ENCODE measurements at places on chromosomes 6 and 20.

- DNase-seq = no peak
Measured at GRCh38 chr20:16216914-16217230, 356.4 kb downstream of the KIF16B start.

GRCh38 chr6:168332020-168332419 is 12.4 kb upstream of the DACT2 start:
- no peak for DNase-seq

DNA sequence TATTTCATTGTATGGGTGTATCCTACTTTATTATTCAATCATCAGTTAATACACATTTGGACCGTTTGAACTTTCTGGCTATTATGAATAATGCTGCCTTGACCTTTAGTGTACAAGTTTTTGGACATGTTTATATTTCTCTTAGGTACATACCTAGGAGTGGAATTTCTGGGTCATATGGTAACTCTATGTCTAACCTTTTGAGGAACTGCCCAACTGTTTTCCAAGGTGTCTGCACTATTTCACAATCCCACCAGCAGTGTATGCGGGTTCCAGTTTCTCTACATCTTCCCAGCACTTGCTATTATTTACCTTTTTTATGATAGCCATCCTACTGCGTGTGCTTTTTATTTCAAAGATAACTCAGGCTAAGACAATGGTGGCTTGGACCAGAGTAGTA is 14.3 kb upstream of the SLC13A3 start:
- DNase-seq = no peak

GRCh38 chr20:3218307-3218988 is 9.2 kb downstream of the ITPA start:
- peak; percentile 75 for DNase-seq

DNA sequence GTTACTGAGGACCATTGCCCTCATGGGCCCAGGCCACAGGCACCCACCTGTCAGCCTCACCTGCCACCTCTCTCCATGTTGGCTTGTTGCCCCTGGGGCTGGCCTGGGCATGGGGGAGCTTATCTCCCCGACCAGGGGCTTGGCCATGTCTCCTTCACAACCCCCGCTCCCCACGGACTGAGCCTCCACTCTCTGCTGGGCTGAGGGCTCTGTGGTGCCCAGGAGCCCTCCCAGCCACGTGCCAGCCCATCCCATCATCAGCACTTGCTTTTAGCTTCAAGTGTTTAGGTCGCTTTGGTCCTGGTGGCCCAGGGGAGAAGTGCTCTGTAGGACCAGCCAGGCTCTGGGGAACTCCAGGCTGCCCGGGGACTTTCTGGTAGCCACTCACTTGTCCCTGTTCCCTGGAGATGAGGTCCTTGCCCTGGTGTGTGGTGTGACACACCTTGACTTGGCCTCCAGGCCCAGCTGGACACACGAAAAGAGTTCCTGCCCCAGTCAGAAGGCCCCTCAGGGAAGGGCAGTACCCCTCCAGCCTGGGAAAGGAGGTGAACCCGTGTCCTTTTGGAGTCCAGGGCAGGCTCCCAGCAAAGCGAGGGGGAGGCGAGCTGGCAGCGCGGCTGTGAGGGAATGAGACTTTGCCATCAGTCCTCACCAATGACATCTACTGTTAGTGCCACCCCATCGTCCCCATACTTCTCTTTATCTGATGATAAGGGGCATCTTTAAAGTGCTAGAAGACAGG is 352.6 kb downstream of the ZFAND3 start:
- DNase-seq = no peak

DNA sequence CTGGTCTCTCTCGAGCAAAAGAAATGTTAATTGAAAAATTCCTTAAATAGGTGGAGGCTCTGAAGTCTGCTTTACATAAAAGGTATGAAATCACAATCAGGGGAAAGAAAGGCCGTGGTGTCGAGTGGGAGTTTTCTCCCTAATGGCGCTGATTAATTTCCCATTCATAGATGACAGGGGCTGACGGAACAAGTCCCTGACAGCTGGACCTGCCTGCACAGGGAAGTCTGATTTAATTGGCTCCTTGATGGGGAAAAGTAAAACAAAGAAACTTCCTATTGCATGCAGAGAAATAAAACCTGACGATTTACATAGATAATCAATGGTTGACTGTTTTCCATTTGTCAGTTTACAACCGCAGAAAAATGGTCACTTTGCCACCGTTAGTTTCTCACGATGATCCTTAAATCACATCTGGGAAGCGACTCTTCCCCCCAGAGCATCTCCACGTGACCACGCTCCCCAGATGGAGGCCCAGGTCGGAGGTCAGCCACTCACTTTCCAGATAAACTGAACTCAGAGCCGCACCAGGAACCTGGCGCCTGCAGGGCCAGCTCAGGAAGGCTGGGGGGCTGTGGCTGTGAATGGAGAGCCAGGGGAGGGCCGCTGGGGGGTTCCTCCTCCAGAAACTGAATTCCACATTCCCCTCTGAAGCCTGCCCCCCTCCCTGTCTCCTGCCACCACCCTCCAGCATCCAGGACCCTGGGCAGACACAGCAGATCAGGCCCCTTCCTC is 55.3 kb downstream of the DLL1 start:
- DNase-seq = no peak

GRCh38 chr6:95133578-95133977 is 443.8 kb upstream of the MANEA start:
- DNase-seq = no peak

DNA sequence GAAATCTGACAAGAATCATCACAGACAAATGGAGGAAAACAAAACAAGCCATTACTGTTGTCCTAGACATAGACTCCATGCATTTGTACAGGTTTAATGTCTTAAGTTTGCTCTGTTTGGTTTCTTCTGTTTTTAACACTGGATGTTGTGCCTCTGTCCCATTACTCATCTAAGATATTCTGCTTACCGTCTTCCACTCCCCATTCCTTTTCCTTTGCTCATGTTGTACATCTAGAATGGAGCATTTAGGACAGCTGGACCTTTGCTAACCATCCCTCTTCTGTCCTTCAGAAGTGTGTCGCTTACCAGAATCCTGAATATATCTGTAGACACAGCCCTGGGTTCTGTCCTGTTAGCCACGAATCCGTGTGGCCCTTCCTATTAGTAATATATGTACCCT is 35.2 kb downstream of the RAB22A start:
- no peak for DNase-seq

DNA sequence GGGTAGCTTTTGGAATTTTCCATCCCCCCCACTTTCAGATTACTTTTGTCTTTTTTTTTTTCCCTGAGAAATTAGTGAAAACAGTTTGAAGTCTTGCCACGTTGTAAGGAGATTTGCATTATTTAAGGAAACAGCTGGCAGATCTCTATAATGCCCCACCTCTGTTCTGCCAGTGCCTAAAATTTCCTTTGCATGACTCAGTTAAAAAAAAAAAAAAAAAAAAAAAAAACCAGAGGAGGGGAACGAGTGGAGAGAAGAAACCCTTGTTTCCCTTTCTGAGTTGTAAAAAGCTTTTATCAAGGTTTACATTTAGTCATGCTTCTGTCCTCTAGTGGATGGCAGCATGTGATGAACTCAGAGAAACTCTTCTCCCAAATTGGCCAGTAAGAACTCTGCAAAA is 33.5 kb downstream of the CARMIL1 start:
- DNase-seq = no peak

DNA sequence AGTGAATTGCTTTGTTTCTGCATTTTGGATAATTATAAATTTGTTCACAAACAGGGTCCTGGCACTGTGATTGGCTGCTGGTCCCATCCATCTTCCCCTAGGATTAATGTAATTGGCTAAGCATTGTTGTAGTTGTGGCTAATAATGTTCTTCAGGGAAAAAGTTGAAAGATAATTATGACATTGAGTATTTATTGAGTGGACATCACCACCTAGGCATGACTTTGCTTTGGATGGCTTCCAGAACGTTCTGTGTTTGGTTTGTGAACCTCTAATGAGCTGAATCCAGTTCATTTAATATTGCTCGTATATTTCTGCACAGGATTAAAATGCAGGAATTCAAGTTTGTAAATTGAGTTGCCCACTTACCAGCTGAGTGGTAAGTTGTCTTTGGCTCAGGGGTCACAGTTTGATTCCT is 55.1 kb downstream of the ARID1B start:
- no peak for DNase-seq

DNA sequence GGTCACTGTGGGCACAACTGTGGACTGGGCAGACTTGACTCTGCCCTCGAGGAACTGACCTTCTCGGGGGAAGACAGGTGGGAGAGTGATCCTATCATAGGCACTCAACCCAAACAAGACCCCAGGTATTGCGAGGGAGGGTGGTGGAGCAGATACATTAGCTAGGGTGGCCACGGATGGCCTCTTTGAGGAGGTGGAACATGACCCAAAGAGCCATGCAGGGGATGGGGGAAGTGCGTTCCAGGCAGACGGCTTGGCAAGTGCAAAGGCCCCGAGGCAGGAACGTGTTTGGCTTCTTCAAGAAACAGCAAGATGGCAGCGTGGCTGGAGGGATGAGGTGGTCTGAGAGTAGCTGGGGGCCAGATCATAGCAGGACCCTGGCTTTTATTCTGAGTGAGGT is 167.6 kb downstream of the NFATC2 start:
- no peak for DNase-seq

GRCh38 chr20:25301357-25301920 is 53.6 kb downstream of the PYGB start:
- no peak for DNase-seq
